ENCODE measurements at places on chromosomes 4 and X.

- no peak for DNase-seq
Observed at GRCh38 chr4:26766141-26766540, 94.5 kb upstream of the STIM2 start.

DNA sequence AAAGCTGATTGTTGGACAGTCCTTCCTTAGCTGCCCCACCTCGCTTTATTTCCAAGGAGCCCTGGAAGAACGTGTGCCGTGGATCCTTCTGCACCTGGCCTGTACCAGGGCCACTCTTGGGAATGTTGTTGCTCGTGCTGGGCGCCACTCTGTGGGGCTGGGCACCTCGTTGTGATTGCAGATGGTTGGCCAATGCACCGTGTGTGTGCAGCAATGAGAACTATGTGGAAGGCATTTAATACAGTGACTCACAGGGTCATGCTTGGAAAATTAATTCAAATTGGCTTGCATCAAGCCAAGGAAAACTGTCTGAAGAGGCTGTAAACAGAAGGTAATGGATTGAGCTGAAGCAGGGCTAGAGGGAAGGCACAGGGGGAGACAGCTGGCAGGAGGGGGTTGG, 37.0 kb upstream of the CD99L2 start:
- DNase-seq = no peak

DNA sequence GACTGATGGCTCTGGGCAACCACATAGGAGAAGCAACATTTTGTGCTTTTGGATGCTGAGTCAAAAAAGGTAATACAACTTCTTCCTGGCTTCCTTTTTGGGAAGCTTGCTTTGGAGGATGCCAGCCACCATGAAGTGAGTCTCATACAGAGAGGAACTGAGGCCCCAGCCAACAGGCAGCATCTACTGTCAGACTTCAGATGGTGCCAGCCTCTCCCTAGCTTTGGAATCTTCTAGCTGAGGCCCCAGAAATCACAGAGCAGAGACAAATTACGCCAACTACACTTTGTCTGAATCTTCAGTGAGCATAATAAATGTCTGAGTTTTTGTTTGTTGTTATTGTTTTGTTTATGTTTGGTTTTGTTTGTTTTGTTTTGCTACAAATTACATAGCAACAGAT, 136.1 kb downstream of the ATP10D start:
- DNase-seq = no peak

DNA sequence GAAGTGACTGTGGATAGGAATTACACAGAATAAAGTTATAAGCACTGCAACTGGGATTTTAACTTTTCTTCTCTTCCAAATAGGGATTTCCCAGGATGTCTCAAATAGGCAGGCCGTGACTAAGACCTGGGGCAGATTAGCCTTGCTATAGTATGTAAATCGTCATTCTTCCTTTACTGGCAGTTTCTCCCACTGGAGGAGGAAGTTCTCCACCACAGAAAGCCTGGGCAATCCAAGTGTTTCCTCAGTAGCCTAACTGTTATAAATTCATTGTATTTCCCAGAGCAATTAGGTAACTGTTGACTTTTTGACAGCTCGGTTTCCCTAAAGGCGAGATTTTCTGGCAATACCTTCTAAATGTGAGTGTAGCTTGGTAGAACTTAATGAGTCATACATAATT, at the start of gene TNIP3:
Gene TNIP3 (minus strand): TSS at position 31 of the 400 bp plus-strand sequence. CDS start 196 bp downstream, outside the sequence.
- peak; percentile 73 for DNase-seq

DNA sequence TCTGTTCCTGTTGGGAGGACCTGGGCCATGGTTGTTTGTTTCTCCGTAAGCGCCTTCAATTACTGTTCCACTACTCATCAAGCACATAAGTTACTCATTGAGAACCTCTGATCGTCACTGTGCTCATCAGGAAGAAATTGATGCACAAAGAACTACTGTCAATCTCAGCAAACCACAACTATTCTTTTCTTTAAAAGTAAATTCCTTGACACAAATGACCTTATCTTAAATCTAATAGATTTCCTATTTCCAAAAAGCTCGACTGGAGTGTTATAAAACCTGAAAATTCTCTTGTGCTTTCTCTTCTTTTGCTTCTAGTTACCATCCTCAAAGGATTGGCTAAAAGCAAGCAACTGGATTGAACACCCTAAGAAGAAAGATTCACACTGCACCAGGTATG, at the start of gene MUC7:
Gene MUC7 (plus strand): TSS at position 301 of the 400 bp plus-strand sequence. CDS start 1,825 bp downstream, outside the sequence.
- DNase-seq = no peak

GRCh38 chrX:129534816-129535578, 5.1 kb upstream of the OCRL start:
- no peak for DNase-seq

- peak; percentile 55 for DNase-seq
Observed at GRCh38 chr4:41507291-41507947, 30.5 kb upstream of the LIMCH1 start.

- no peak for DNase-seq
Observed at GRCh38 chr4:41209901-41210300, 4.4 kb downstream of the APBB2 start.

- DNase-seq = no peak
Observed at GRCh38 chr4:128686032-128686465, 123.5 kb upstream of the JADE1 start.

- DNase-seq = peak; percentile 12
Observed at GRCh38 chr4:175326796-175327195, 408.6 kb downstream of the ADAM29 start.

GRCh38 chr4:48275247-48275646, 5.6 kb upstream of the TEC start:
- DNase-seq = peak; percentile 60

DNA sequence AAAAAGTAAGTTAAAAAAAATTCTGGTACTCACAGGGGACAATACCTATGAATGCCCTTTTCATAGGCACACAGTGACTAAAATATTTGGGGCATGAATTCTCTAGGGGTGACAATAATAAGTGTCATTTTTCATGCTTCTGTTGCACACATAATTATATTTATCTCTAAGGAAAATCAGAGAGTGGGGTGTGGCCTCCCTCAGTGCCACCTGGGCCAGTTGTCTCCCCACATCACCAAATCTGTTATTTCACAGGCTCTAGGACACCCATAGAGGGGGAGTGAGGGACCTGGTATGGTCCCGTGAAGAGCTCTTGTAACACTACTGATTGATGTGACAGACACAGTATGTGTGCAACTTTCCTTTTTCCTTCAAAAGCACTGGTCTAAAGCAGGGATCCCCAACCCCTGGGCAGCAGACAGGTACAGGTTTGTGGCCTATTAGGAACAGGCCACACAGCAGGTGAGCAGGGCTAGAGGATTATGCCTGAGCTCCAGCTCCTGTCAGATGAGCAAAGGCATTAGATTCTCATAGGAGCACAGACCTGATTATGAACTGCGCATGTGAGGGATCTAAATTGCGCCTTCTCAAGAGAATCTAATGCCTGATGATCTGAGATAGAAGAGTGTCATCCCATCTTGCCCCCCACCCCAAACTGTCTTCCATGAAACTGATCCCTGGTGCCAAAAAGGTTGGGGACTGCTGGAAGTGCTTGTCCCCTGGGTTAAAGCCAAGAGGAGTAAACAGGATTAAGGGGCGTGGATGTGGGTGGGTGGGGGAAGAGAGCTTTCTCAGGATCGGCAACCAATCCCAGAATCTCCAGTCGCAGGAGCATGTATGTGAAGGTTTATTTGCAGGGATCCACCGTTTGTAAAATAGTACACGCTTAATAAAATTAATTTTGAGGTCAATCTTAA, 856 bp downstream of the SLC9B1 start:
- peak; percentile 44 for DNase-seq

GRCh38 chrX:123468481-123468880, 264.4 kb downstream of the THOC2 start:
- no peak for DNase-seq

DNA sequence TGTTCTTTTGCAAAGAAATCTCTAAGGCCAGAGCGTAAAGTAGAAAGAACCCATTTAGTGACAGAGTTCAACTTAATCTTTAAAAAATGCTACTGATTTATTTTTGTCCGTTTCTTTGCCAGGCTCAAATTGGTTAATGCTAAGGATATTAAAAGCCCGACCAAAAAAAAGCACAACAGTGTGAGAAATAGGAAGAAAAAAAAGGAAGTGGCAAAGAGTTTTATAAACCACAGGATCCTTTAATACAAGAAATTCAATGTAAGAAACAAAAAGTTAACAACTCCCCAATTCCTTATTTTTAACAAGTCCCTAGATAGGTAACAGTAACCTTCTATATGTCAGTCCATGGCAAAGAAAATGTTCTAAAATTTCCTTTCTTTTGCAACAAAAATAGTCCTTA, 480.4 kb downstream of the ACTRT1 start:
- no peak for DNase-seq

DNA sequence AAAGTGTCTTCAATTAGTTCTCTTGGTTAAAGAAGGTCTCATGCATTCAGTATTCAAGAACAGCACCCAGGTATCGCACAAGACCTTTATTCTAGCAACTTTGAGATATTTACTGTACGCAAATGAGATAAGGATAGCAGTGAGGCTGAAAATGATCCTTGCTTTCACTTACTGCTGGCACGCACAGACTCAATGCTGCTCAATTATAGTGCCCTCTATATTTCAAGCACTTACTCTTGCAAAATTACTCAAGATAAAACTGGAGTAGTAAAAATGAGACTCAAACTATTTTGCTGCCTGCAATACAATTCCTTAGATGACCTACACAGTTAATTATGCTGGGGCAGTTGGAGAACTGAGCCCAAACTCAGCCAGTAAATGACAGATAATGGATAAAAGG, 60.9 kb downstream of the ADGRA3 start:
- DNase-seq = no peak

DNA sequence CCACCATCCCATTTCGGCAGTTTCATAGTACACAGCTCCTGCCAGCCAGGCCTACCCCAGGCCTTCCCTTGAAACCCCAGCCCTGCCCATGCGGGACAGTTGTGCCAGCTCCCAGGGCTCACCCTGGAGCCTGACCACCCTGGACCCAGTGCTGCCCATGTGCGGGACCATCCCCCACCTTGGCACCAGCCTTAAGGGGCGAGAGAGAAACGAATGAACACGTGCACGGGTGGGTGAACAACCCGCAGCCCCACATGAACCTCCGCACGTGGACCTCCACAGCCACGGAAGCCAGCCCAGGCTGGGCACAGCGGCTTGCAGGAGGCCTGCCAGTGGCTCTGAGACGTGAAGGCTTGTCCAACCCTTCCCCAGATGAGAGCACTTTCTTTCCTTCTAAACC, 76.0 kb upstream of the MXD4 start:
- DNase-seq = no peak

GRCh38 chrX:113370006-113370405, 529.4 kb upstream of the AMOT start:
- DNase-seq = no peak

- DNase-seq = no peak
Observed at GRCh38 chr4:171667906-171668305, 145.3 kb upstream of the GALNTL6 start.

DNA sequence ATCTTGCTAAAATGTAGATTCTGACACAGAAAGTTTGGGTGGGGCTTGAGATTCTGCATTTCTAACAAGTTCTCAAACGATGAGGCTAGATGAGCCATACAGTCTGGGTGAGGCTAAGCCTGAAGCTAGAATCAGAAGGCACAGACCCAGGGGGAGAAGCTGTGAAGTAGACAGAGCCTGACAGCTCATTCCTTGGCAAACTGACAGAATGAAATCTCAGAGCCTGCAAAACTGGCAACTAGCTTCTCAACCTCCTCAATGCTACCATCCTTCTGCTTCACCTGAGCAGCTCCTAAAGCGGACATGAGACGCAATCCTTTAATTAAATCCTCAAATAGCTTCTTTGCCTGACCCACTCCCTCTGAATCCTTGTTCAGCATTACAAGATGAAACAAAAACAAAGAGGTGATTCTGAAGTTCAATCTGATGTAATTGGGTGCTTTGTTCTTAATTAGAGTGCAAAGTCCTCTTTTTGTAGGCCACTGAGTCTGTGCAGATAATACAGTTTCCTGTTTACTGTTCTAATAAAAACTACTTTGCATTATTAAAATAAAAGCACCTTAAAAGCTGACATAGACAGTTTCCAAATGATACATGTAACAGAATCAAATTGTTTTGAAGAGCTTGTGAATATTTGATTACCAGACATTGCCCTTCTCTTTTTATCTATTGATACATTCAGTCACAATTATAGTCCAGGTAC, 71.0 kb upstream of the BMP2K start:
- DNase-seq = no peak

DNA sequence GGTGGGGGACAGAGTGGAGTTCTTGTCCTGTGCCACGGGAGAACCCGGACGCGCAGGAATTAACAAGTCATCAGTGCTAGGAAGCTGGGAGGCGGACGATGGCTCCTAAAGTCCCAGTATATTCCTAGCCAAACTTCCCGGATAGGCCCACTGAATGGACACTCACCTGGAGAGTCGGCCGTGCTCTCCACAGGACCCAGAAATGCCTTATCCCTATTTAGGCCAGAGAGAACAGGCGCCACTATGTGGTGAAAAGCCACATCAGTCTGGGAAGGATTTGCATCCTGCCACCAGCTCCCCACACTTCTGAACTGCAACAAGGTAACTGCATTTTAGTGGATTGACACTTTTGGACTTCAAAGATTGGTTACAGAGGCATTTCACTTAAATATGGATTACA, 1.1 kb downstream of the CFAP299 start:
- peak; percentile 72 for DNase-seq
